ENCODE measurements at places on chromosomes 4 and X.

GRCh38 chr4:187179086-187180058 lies 455.7 kb upstream of the FAT1 start:
- peak; percentile 34 for DNase-seq

DNA sequence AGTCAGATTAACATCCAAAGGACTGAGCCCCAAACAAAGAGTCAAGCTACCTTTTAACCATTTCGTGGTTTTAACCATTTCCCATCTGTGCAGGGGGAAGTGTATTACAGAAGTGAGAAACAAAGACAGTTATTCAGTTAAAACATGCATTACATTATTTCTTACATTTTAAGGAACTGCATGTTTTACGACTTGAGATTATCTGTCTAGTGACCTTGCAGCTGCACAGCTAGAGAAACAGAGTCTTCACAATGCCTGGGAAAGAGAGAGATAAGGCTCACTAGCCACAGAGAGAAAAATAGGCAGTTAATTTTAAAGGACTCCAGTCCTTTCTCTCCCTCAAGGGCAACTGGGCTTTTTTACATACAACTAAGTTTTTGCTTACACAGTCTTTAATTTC lies 48.7 kb upstream of the KLHL4 start:
- DNase-seq: no peak

DNA sequence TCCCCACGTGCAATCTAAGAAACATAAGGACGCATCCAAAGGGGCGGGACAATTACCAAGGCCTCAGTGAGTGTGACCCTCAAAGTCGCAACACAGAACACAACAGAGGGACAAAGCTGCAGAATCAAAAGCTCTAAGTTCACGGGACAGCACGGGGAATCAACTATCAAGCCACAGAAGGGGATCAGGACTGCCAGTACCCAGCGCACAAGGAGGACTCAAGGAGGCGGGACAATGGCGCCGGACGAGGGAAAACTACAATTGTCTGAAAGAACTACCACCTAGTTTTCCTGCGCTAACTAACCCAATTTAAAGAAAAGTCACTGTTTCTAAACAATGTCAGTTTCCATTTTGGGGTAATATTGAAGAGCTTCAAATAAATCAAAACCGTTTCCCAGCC lies 1.3 kb downstream of the FAM53A start:
- no peak for DNase-seq

DNA sequence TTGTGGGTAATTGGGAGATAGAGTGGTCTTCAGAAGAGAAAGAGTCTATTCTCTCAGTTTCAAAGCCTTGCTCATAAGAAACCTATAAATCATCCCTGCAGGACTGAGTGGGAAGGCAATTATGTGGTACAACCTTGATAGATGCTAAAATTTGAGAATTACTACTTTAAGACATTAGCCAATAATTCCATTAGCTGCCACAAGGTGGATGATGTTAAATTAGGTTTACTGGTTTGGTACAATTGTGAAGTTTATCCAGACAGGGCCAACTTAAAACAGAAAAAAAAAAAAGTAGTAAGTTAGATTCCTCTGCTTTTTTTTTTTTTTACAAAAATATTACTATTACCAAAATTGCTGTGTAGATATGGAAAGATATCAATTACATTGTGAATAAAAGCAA lies 73.2 kb upstream of the AMOT start:
- no peak for DNase-seq

GRCh38 chrX:21745756-21746155 lies 12.2 kb downstream of the SMPX start:
- no peak for DNase-seq

DNA sequence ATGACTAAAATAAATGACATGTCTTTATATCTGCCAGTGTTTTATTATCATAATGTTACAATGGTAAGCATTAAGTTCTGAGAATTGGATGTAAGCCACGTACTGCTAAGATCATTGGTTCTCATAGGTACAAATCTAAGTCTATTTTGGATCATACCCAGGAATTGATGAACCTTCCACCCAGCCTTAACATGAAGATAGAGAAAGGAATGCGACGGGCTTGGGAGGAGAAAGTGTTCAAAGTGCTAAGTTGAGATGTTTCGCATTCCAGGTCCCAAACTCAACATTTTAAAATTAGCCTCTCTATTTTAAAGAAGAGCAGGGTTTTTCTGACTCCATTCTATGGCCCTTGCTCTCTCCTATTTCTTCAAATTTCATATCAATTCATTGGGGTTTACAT lies 54.9 kb upstream of the FRAS1 start:
- no peak for DNase-seq

GRCh38 chrX:9144701-9145241 lies 110.8 kb upstream of the FAM9B start:
- no peak for DNase-seq

DNA sequence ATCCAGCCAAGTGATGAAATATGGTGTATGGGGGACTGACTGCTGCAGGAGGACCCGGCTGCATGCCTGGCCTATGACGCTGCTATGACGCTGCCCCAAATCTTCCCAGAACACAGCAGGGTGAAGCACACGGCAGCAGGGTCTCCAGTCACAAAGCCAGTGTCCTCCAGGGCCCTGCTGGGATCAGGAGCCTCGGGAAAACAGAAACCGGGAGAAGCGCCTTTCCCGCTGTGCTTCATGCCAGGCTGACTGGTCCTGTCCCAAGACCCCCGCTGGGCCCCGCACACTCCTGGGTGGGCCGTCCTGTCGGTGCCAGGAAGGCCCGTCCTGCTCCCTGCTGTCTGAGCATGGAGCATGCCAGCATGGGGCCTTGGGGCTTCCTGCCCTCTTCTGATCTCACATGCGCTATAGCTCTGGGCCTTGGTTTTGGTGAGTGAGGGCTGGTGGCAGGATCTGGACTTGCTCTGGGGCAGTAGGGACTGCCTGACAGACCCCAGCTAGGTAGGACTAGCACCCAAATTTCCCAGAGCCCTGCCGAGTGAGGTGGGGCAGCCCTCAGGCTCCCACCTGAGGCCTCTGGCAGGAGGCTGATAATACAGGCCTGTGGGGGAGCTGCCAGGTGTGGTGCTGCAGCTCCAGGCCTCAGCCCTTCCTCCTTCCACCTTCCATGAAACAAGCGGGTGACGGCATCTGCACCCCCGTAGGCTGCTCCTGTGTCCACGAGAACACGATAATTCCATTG lies 64.0 kb downstream of the ACOX3 start:
- no peak for DNase-seq

GRCh38 chrX:90040807-90041206 lies 119.1 kb downstream of the TGIF2LX start:
- no peak for DNase-seq

GRCh38 chrX:150058728-150059127 lies 120.4 kb upstream of the EOLA2 start:
- DNase-seq: no peak

DNA sequence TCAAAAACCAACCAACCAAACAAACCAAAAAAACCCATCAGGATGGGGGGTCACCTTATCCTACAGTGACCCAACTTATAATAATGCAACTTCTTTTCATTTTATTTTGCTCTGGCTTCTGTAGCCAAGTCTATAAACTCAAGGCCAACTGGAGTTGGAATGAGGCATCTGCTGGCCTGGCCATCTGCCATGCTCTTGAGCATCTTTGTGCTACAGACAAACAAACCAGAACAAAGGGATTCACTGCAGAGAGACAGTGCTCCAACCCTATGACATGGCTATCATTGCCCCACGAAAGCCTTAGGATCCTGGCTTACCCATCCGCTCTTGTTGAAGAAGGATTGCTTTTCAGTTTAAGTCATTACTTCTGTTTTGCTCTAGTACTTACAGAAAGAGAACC lies 49.2 kb upstream of the SCRG1 start:
- peak; percentile 59 for DNase-seq

Data from muscle of arm (tissue), 14 donors.